Mucosa of descending colon (tissue), 3 donors: ENCODE measurements at places on chromosomes 7 and 10. TPM values are rescaled to one million over a fixed set of nuclear protein-coding genes. Genes with fewer than 3 reads are reported as not detected.

TAS2R3 gene
- 2.7 TPM for total RNA-seq

ARHGEF35 gene
- 0.51 TPM for total RNA-seq

CNPY1 gene
- not detected for total RNA-seq

GTPBP10 gene
- 24.9 TPM for total RNA-seq

TFEC gene
- 2.8 TPM for total RNA-seq

UCMA gene
- not detected for total RNA-seq

DKK1 gene
- not detected for total RNA-seq

CYP26C1 gene
- 0.09 TPM for total RNA-seq

LRRN3 gene
- total RNA-seq: 0.80 TPM

CDC123 gene
- 40.5 TPM for total RNA-seq

GPR15LG gene
- 231 TPM for total RNA-seq

PWWP2B gene
- total RNA-seq: 41.7 TPM

OR13A1 gene
- not detected for total RNA-seq

LRRC17 gene
- total RNA-seq: 1.3 TPM

FBXL13 gene
- 0.78 TPM for total RNA-seq

METTL27 gene
- total RNA-seq: 1.6 TPM

TMEM139 gene
- 16.2 TPM for total RNA-seq

ELMO1 gene
- total RNA-seq: 9.7 TPM

RNF133 gene
- total RNA-seq: 0.46 TPM

POU6F2 gene
- 0.90 TPM for total RNA-seq

GNAT3 gene
- total RNA-seq: not detected

TMEM270 gene
- total RNA-seq: not detected

ASIC3 gene
- total RNA-seq: 1.2 TPM

NOC3L gene
- 7.4 TPM for total RNA-seq

PRSS37 gene
- not detected for total RNA-seq

GRID2IP gene
- total RNA-seq: 0.58 TPM

CALY gene
- total RNA-seq: 7.5 TPM

PRPS1L1 gene
- not detected for total RNA-seq
